NCI-H1092 (cell line): ENCODE measurements at places on chromosomes 4 and X.

DNA sequence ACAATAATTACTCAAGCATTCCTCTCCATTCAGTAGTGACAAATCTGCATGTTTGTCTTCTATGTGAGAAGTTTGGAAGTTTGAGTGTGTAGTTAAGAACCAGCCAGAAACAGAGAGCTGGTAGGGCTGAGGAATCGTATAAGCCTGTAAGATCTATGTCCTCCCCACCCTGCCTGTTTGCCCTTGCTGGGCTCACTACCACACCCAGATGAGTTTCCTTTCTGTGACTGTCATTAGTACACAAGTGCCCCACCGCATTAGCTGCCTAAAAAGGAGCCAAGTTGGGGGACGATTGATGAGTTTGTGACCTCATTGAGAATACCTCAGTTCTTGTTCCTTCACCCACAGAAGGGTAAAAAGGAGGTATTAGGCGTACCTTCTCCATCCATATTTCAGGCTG, 28.3 kb downstream of the DOCK11 start:
- no peak for DNase-seq

- DNase-seq: no peak
Measured at GRCh38 chr4:181061787-181062186, 1181.4 kb upstream of the TENM3 start.

DNA sequence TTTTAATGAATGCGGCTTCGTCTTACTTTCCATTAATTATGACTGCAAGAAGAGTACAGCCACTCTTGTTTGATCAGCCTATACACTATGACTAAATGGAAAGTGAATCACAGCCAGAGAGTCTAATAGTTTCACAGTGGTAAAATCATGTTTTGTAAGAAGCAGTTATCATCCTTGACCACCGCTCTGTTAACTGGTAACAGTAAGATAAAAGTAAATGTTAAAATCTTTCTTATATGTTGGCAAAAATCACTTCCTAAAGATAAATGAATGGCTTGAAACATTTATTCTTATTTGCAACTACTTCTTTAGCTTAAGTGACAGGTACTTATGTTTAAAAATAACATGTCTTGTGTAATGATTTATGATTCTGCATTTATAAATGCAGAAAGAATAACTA, 13.2 kb downstream of the GALNT7 start:
- no peak for DNase-seq

- no peak for DNase-seq
Measured at GRCh38 chrX:22043872-22044271, 11.7 kb downstream of the PHEX start.

DNA sequence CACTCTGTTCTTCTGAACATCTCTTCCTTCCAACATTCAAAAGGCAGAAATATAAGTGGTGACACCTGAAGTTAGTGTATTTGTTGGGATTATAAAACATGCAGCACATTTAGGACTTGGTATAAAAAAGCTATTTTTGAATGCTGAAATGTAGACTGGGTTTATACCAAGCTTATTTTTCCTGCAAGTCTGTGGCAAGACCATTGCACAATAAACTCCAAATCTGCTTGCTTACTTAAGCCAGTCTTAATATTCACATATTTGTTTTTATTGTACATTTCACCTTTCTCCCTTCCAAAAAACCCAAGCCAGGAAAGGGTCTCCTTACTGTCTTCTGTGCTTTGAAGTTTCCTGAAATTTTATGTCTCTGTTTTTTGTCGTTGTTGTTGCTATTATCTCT, 63.7 kb downstream of the FHIP1A start:
- no peak for DNase-seq
